ENCODE measurements at places on chromosomes 1 and 21.

- DNase-seq = no peak
- H3K27ac ChIP-seq = no peak overlapping the region
- H3K4me3 ChIP-seq = no peak overlapping the region
- H3K4me1 ChIP-seq = no peaks in the 10 kb centered on the region
Observed at GRCh38 chr1:205041998-205042910, 758 bp upstream of the CNTN2 start.

GRCh38 chr1:199946305-199947155 lies 81.0 kb upstream of the NR5A2 start:
- no peak for DNase-seq
- H3K4me1 ChIP-seq = peaks cover 5% of the 10 kb centered on the region
- H3K4me3 ChIP-seq = no peak overlapping the region
- no peaks in the 10 kb centered on the region for H3K36me3 ChIP-seq
- peaks cover 18% of the 10 kb centered on the region for H3K27me3 ChIP-seq

DNA sequence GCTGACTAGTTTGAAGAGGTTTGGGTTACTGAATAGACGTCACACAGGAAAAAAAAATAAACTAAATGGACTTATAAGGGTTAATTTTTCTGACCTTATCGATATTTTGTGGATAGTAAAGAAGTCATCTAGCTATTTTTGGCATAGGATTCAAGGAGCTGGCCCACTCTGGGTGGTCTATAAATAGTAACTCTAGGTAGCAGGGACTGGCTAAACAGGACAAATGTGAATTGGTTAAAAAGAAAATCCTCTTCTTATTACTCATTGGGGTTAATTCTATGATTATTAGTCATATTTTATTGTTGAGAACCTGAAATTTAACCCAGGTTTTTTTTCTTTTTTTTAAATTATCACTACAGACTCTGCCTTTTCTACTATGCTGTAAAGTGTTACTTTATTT lies 61.7 kb downstream of the ATF6 start:
- no peak overlapping the region for H3K4me3 ChIP-seq
- no peaks in the 10 kb centered on the region for H3K4me1 ChIP-seq
- H3K27me3 ChIP-seq = no peaks in the 10 kb centered on the region
- DNase-seq = no peak

GRCh38 chr1:147570907-147571306 lies 29.6 kb downstream of the BCL9 start:
- peaks cover 63% of the 10 kb centered on the region for H3K27me3 ChIP-seq
- no peaks in the 10 kb centered on the region for H3K36me3 ChIP-seq
- no peak overlapping the region for H3K27ac ChIP-seq
- H3K4me1 ChIP-seq = no peaks in the 10 kb centered on the region

DNA sequence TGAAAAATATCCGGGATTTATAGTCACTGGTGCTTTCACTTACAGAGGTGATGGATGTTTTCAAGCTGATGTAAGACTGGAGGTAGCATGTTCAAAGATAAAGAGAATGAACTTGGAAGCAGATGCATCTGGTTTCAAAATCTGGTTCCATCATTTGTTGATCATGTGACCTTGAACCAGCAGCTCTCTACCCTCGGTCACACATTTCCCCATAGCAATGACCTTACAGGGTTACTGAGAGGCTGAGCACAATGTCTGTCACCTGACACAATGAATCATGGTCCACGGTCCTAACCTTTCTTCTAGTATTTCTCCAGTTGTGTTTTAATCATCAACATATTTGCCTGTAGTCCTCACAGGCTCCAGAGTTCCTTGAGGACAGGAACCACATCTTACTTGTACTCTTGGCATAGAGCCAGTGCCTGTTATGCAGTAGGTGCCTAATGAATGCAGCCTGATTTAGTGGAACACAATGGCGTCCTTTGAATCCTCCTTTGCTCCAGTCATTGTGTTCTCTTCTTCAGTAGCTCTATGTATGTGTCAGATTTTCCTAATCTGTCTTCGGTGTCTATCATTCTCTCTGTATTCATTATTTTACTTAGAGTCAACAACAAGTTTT lies 667.3 kb downstream of the PTPRU start:
- no peak overlapping the region for H3K4me3 ChIP-seq
- H3K27ac ChIP-seq = no peak overlapping the region
- no peaks in the 10 kb centered on the region for H3K36me3 ChIP-seq
- DNase-seq = no peak
- H3K27me3 ChIP-seq = peaks cover 49% of the 10 kb centered on the region
- H3K4me1 ChIP-seq = no peaks in the 10 kb centered on the region

All from effector memory CD8-positive, alpha-beta T cell (primary cell).